Right forelimb (tissue), 1 donor: ENCODE measurements at places on chromosomes 4 and X.

- peak; percentile 67 for DNase-seq
Observed at GRCh38 chr4:128810331-128810870, 901 bp downstream of the JADE1 start.

DNA sequence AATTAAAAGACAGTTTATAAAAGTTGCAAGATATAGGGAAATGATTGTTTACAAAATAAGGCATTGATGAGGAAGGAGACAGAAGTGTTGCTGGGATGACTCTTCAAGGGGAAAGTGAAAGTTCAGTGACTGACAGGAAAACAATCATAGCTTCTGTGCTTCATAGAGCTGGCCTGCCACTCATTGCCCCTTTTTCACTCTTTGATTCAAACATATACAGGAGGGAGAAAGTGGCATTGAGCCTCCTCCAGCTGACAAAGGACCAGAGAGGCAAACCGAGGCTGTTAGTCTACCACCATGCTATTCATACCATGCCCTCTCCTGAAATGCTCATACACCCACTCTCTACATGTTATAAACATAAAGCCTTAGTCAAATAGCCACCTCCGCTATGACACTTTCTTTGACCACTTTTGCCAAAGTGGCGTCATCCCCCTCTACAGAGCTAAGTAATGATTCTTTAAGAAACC, 79.2 kb upstream of the ATOH1 start:
- DNase-seq: no peak

DNA sequence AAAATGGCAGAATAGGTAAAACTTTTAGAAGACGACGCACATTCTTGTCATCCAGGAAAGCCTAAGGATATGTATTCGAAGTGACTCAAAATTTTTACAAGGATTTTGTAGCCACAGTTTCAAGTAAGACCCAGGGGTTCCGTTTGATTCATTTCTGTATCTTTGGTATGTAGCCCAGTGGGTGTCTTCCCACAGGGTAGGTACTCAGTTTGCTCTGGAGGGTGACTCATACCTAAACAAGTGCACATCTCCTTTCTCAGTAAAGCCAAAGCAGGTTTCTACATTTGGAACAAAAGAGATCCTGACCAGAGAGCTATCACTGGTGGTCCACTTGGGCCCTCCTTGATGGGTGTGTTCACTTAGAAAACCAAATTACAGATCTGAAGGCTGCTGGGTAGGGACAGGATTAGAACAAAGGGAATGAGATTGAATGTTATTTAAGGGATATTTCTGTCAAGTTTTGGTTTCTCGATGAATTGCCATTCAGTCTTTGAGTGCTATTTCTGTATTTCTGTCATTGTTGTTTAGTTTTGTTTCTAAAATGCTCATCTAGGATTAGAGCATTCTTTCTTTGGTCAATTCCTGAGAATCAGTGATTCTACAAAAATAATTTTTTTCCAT, 56.1 kb downstream of the PLS3 start:
- no peak for DNase-seq

- no peak for DNase-seq
Observed at GRCh38 chr4:61896634-61897033, 696.5 kb downstream of the ADGRL3 start.

GRCh38 chr4:3130826-3131225, 56.3 kb downstream of the HTT start:
- no peak for DNase-seq

DNA sequence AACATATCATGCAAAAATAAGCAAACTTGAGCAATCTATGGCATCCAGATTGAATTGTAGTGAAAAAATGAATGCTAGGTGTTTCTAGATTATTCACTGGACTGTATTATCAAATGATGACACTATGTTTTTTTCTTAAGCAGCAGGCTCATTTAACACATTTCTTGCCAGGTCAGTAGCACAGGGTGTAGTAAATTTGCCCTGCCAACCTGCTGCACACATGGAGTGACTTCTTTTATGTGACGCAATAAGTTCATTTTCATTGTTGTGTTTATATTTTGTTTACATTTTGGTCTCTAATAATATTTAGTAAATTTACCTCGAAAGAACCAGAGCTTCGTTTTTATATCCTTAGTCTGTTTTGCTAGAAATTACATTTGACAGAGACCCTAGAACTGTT, 9.5 kb downstream of the VBP1 start:
- no peak for DNase-seq

GRCh38 chr4:177242651-177243286, 66.9 kb upstream of the NEIL3 start:
- no peak for DNase-seq

DNA sequence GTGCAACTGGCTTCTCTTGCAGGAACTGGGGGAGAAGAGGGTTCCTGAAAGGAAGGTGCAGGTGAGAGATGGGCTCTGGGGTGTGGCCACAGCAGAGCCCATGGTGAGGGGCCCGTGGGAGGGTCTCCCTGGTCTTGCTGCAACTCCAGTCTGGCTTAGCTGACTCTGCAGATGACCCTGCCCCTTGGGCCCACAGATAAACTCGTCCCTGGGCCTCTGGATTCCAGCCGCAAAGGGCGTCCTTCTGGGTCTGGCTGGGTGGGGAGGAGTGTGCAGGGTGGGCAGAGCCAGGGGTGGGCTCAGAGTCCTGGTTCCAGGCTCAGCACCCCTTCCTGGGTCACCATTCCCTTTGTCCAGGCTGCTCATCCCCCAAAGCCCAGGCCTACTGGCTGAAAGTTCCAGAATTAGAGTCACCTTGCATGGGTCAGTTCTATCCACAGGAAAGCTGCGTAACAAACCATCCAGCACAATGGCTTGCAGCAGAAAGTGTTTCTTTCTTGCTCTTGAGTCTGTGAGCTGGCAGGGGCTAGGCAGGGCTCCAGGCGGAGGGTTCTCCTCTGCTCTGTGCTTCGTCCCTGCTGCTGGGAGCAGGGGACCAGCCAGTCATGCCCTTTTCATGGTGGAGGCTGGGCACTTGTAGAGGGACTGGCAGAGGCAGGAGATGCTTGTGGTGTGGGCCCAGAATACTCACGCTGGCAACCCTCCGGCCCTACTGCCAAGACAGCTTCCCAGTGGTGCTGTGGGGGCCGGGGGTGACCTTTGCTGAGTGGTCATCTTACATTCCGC, 43.5 kb upstream of the ADRA2C start:
- no peak for DNase-seq

GRCh38 chr4:164514765-164515164, 239.2 kb upstream of the SMIM31 start:
- DNase-seq: no peak

- no peak for DNase-seq
Observed at GRCh38 chr4:38106311-38106710, 146.1 kb downstream of the PTTG2 start.

- DNase-seq: peak; percentile 84
Observed at GRCh38 chr4:141132709-141133145, 542 bp downstream of the RNF150 start.

DNA sequence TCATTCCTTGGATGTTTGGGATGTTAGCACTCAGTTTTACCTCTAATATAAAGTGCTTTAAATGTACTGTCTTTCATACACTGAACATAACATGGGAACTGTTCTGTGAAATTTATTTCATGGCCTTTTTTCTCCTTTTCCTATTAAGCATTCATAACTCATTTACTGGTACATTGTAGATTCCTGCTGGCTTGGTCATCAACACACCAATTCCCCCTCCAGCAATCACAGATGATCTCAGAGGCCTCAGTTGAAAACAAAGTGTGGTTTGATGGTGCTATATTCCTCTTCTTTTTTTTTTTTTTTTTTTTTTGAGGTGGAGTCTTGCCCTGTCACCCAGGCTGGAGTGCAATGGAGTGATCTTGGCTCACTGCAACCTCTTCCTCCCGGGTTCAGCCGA, 61.9 kb upstream of the FAM47B start:
- no peak for DNase-seq

GRCh38 chr4:157057218-157057617, 18.7 kb upstream of the GLRB start:
- DNase-seq: no peak

DNA sequence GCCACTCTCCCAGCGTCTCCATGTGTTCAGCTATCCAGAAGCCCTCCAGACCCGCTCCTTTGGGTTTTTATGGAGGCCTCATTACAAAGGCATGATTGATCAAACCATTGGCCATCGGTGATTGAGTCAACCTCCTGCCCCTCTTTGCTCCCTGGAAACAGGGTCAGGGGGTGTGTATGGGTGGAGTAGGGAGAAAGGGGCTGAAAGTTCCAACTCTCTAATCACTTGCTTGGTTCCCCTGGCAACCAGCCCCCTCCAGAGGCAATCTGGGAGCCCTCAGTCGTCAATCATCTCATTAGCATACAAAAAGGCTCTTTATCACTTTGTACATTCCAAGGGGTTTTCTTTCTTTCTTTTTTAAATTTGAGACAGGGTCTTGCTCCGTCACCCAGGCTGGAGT, 2.3 kb downstream of the TRIM2 start:
- no peak for DNase-seq

GRCh38 chr4:67869580-67870190, 14.1 kb downstream of the TMPRSS11D start:
- DNase-seq: no peak

DNA sequence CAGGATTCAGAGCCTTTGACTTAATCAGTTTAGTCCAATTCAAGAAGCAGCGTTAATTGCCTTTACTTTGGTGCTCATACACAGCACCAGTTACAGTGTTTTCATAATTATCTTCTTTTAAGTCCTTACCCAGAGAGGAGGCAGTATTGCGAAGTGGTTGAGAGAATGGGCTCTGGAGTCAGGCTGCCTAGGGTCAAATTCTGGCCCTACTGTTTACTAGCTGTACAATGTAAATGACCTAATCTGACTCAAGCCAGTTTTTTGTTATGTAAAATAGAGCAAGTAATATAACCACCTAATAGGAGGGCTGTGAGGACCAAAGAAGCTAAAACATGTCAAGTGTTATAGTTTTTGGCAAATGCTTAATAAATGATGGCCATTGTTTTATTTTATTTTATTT, 27.6 kb downstream of the WDR44 start:
- DNase-seq: no peak

GRCh38 chr4:150751648-150752047, 169.7 kb downstream of the MAB21L2 start:
- no peak for DNase-seq

GRCh38 chr4:79442422-79442821, 34.4 kb upstream of the GK2 start:
- no peak for DNase-seq

GRCh38 chr4:95411371-95412088, 137.2 kb downstream of the UNC5C start:
- DNase-seq: no peak

DNA sequence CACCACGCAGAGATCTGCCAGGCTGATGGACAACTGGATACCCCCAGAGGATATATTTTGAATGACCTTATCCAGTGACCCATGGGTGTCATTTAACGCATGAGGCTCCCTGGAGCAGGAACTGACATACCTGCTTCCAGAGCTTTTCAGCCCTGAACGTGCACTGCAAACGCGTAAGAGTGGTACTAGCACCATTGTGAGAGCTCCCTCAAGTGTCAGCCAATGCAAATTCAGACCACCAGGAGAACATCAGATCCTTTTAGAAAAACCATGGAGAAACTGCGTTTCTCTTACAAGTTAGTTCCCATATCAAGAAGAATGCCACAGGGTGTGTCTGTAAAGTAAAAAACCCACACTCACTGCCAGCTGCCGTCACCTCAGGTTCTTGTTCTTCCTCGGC, 7.3 kb downstream of the TREX2 start:
- DNase-seq: no peak

- DNase-seq: no peak
Observed at GRCh38 chr4:145289403-145290076, 109.2 kb upstream of the OTUD4 start.

GRCh38 chr4:100063355-100063754, 113.3 kb upstream of the H2AZ1 start:
- no peak for DNase-seq

GRCh38 chr4:858831-859451, 33.0 kb upstream of the CPLX1 start:
- DNase-seq: no peak

- no peak for DNase-seq
Observed at GRCh38 chr4:168045354-168045753, 47.0 kb upstream of the ANXA10 start.

- DNase-seq: no peak
Observed at GRCh38 chr4:52575406-52575805, 83.7 kb downstream of the USP46 start.

- DNase-seq: no peak
Observed at GRCh38 chr4:169027663-169028062, 17.6 kb upstream of the CBR4 start.

GRCh38 chr4:166252487-166253402, 379.7 kb downstream of the TLL1 start:
- no peak for DNase-seq

DNA sequence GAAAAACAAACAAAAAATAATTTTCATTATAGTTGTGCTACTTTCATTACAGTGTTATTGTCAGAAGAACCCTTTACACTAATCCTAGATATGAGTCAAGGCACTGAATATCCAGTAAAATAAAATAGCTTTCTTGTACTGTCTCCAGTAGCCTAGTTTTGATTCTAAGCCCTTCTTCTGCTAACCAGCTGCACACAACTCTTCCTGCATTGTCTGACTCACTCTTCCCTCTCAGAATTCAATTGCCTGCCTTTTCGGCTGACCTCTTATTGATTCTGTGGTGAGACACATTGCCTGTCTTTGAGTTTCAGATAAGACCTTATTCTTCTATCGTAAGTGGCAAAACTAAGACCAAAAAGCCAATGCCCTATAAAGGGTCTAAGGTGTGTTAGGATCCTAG, 26.7 kb upstream of the PCDH18 start:
- no peak for DNase-seq

DNA sequence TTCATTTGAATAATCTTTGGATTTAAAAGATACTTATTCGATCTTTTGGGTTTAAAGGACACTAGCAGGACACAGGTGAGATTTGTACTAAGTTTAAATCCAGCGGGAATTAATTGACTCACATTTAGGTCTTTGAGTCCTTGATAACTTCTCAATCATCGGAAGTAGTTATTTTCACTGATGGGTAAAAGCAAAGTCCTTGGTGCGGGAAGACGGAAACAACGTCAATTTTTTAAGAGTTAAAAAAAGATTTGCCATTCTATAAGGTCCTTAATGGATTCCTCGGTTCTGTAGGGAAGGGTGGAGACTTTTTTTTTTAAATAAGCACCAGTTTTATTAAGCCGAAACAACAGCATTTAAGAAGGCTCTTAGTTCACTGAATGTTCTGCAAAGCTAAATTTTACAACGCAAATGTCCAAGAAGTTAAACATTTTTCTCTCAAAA, 2.9 kb downstream of the TMSB4X start:
- no peak for DNase-seq

DNA sequence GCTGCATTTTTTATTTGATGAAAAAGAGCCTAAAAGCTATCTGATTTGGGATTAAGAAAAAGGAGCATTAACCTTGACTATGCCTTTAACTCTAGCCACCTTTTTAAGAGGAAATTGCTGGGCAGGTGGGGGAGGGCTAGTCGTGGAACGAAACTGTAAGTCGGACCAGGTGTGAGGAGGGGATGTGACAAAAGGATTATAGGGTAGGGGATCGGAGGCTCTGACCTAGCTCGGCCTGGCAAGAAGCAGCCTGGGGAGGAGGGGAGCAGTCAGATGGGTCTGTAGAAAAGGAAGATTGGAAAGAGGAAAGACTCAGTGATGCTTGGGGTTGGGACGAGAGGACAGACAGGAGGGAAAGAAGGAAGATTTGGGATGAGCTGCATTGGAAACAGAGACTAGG, 21.1 kb upstream of the SPCS3 start:
- DNase-seq: no peak
